ENCODE measurements at places on chromosomes 3 and 15. TPM values are rescaled to one million over a fixed set of nuclear protein-coding genes. Genes with fewer than 3 reads are reported as not detected.
A peak's percentile ranks its signal among the peaks of the same experiment; 100 is the strongest.

The LINS1 gene
- total RNA-seq, result 7.2 TPM

The NTRK3 gene
- total RNA-seq, result not detected

The RBP2 gene
- total RNA-seq, result not detected

The RFX7 gene
- 17.8 TPM for total RNA-seq

The ZNF860 gene
- 1.5 TPM for total RNA-seq

The ABCC5 gene
- 23.8 TPM for total RNA-seq

The LCMT2 gene
- total RNA-seq, result 7.4 TPM

The BCHE gene
- 1.6 TPM for total RNA-seq

The ADGRG7 gene
- total RNA-seq, result not detected

The ALG1L2 gene
- total RNA-seq, result not detected

The CEMIP gene
- 146 TPM for total RNA-seq

- no peak overlapping the region for H3K27ac ChIP-seq
- peaks cover 8% of the 10 kb centered on the region for H3K4me1 ChIP-seq
- no peaks in the 10 kb centered on the region for H3K27me3 ChIP-seq
- DNase-seq, result no peak
These were observed 197.2 kb upstream of the RBMS3 start for GRCh38 chr3:29083676-29084075.

DNA sequence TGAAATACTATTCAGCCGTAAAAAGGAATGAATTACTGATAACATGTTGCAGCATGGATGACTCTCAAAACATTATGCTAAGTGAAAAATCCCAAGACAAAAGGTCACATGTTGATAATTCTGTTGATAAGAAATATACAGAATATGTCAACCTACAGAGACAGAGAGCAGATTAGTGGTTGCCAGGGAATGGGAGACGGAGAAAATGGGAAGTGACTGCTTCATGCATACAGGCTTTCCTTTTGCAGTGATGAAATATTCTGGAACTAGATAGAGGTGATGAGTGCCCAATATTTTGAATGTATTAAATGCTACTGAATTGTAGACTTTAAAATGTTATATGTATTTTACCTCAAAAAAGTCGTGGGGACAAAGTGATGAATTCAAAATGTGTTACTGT is 56.2 kb downstream of the ABHD2 start:
- DNase-seq, result no peak
- H3K4me1 ChIP-seq, result peaks cover 28% of the 10 kb centered on the region
- no peaks in the 10 kb centered on the region for H3K27me3 ChIP-seq

DNA sequence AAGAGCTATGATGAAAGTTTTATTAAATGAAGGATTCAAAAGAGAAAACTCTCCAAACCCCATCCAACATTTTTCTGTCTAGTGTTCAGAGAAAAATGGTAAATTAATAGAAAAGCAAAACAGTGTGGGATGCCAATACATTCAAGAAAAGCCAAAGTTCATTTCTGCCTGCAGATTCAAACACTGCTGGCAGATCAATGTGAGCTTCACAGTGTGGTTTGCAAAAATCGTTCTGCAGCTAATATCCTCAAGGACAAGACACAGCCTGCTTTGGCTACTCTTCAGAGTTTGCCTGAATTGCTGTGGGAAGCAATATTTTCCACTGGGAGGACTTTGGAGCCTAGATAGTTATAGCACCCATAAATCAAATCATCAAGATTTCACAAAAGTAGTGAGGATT is 619.9 kb upstream of the SUCLG2 start:
- no peaks in the 10 kb centered on the region for H3K36me3 ChIP-seq
- no peaks in the 10 kb centered on the region for H3K4me1 ChIP-seq
- no peak overlapping the region for H3K27ac ChIP-seq
- H3K27me3 ChIP-seq, result no peaks in the 10 kb centered on the region

DNA sequence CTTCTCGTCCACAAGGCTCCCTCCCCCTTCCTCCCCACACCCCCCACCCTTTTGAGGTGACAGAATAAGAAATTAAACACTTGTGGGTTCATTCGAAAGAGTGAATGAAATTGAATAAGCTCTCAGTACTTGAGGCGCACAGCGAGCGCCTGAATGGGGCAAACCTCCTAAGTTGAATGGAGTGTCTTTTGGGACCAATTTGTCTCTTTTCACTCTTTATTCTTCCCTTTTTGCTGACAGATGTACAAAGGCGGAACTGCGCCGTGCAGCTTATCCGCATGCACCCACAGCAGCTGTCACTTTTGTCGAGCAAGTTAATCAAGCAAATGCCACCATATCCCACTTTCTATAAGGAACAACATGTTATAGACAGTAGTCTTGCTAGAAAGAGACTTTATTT is 47.9 kb upstream of the FEZF2 start:
- no peaks in the 10 kb centered on the region for H3K36me3 ChIP-seq
- H3K27me3 ChIP-seq, result peaks cover 20% of the 10 kb centered on the region
- no peak overlapping the region for H3K27ac ChIP-seq

GRCh38 chr15:101615986-101616848 is 36.0 kb downstream of the TM2D3 start:
- H3K27me3 ChIP-seq, result peaks cover 2% of the 10 kb centered on the region
- no peak overlapping the region for H3K27ac ChIP-seq
- peaks cover 35% of the 10 kb centered on the region for H3K4me1 ChIP-seq
- H3K4me3 ChIP-seq, result peak overlapping the region; percentile 43
- DNase-seq, result no peak

DNA sequence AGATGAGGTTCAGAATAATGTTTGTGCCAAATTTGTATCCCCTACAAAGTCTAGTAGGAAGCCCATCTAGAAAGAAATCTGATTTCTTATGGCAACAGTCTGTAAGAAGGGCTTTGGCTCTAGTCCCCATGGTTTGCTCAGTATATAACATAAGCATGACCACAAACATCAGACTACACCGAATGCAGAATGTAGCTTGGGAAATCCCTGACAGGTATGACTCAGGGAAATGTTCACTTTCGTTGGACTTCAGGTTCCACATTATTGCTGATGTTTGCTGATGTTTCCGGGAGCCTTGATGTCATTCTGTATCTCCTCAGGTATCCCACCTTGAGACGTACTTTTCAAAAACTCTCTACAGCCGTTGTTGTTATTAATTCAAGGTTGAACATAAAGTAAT is 304.4 kb upstream of the TGFBR2 start:
- H3K36me3 ChIP-seq, result peaks cover 5% of the 10 kb centered on the region
- H3K4me3 ChIP-seq, result no peak overlapping the region
- DNase-seq, result no peak
- peaks cover 15% of the 10 kb centered on the region for H3K4me1 ChIP-seq

DNA sequence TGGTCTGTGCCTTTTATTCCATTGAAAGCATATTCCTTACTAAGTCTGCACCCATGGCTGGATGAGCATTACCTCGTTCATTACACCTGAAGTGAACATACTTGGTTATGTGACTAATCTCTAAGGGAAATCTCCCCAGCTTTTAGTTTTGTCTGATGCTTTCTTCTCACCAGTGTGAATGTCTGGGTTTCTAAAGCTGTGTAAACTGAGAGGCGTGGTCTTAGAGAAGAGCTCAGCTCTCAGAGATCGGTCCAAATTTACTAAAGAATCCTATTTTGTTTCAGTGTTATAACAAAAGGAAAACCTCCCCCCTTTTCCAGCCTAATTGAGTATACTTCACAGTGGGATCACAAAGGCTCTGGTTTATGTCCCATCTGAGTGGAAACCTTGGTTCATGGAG is 352.3 kb downstream of the PTPRG start:
- H3K27ac ChIP-seq, result no peak overlapping the region
- H3K27me3 ChIP-seq, result no peaks in the 10 kb centered on the region
- H3K4me3 ChIP-seq, result no peak overlapping the region
- H3K4me1 ChIP-seq, result peaks cover 20% of the 10 kb centered on the region
- no peak for DNase-seq

DNA sequence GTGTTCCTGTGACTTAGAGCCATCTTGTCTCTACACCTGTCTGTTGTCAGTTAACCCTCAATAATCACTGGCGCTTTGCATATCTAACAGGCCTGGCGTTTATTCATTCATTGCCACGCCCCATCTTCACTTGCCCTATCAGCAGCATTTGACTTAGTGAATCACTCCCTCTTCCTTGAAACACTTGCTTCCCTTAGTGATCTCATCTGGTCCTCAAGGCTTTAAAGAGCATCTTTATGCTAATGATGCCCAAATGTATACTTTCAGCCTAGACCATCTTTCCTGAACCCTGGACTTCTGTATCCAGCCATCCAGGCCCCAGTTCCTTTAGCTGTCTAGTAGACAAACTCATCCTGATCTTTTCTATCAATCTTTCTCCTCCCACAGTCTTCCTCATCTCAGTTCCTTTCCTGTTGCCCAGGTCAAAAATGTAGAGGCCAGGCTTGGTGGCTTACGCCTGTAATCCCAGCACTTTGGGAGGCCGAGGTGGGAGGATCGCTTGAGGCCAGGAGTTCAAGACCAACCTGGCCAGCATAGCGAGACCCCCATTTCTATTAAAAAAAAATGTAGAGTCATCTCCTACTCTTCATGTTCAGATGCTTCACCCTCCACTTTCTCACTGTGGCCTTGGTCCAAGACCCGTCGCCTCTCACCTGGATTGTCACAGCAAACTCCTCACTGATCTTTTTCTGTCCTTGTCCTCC is 1.4 kb upstream of the IGDCC4 start:
- H3K4me1 ChIP-seq, result peaks cover 26% of the 10 kb centered on the region
- H3K4me3 ChIP-seq, result peak overlapping the region; percentile 9
- H3K27me3 ChIP-seq, result no peaks in the 10 kb centered on the region
- no peak overlapping the region for H3K27ac ChIP-seq
- H3K36me3 ChIP-seq, result peaks cover 1% of the 10 kb centered on the region

DNA sequence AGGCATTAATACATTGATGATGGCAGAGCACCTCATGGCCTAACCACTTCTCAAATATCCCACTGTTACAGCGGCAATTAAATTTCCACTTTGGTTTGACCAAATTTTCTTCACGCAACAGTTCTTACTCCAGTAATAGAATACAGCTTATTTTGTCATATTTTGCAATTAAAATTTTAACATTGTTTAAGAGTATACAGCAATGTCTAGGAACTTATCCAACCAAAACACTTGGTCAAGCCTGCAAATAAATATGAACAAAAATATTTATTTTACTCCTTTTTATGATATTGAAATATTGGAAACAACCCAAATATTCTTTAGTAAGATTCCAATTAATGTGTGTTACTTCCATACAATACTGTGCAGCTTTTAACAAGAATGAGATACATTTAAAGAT is 45.3 kb upstream of the C3orf80 start:
- DNase-seq, result no peak
- no peaks in the 10 kb centered on the region for H3K27me3 ChIP-seq
- no peak overlapping the region for H3K27ac ChIP-seq
- H3K36me3 ChIP-seq, result no peaks in the 10 kb centered on the region
- peaks cover 18% of the 10 kb centered on the region for H3K4me1 ChIP-seq
- no peak overlapping the region for H3K4me3 ChIP-seq

- H3K27ac ChIP-seq, result peak overlapping the region; percentile 75
- H3K36me3 ChIP-seq, result peaks cover 18% of the 10 kb centered on the region
- no peak for DNase-seq
- H3K27me3 ChIP-seq, result no peaks in the 10 kb centered on the region
These were observed 93.9 kb downstream of the PLOD2 start for GRCh38 chr3:146067048-146067447.

- DNase-seq, result no peak
- H3K4me3 ChIP-seq, result no peak overlapping the region
- no peak overlapping the region for H3K27ac ChIP-seq
- H3K27me3 ChIP-seq, result peaks cover 4% of the 10 kb centered on the region
These were observed 59.2 kb downstream of the CACNA2D2 start for GRCh38 chr3:50444213-50444612.

DNA sequence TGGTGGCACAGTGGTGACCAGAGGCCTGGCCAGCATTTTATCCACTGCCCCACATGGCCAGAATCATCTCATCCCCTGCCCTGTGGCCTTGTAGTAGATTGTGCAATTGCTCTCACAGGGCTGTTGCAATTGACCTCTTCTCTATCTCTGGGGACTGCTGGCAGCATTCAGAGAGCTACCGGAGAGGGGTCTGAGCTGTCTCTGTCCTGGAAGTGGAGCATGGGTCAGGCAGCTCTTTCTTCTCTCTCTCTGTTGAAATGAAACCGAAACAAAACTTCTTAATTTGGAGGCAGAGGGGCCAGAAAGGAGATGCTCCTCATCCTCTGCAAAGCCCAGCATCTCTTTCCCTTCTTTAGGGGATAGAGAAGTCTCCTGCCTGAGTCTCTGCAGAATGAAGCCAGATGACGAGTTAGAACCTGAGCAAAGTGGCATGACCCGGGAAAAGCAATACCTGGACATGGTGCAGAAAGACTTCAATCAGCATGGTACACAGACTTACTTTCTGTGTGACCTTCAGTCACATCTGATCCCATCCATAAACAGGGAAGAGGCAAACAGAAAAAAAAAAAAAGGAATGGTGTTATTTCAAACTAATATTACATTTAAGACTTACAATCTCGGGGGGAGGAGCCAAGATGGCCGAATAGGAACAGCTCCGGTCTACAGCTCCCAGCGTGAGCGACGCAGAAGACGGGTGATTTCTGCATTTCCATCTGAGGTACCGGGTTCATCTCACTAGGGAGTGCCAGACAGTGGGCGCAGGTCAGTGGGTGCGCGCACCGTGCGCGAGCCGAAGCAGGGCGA is 144.5 kb upstream of the BCL6 start:
- H3K36me3 ChIP-seq, result no peaks in the 10 kb centered on the region
- H3K4me1 ChIP-seq, result no peaks in the 10 kb centered on the region
- peak overlapping the region; percentile 50 for H3K4me3 ChIP-seq
- H3K27me3 ChIP-seq, result no peaks in the 10 kb centered on the region
- DNase-seq, result no peak

DNA sequence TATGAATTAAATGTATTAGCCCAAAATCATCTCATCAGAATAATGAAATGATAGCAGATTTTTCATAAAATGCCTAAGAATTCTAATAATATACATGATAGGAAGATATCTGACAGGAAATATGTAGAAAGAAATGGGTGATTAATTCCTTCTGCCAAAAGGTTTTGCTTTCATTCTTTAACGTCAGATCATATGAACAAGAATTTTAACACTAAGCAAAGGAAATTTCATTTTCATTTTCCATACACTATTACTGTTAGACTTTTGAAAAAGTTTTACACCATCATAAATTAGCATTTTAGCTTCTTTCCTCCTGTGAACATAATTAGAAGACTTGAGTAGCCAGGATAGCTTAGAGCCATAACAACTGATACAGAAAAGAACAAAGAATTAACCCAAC is 1099.9 kb downstream of the NSUN3 start:
- H3K27me3 ChIP-seq, result no peaks in the 10 kb centered on the region
- peaks cover 10% of the 10 kb centered on the region for H3K4me1 ChIP-seq
- no peaks in the 10 kb centered on the region for H3K36me3 ChIP-seq
- DNase-seq, result no peak
- H3K27ac ChIP-seq, result no peak overlapping the region

- no peak for DNase-seq
- peaks cover 2% of the 10 kb centered on the region for H3K36me3 ChIP-seq
- peaks cover 12% of the 10 kb centered on the region for H3K27me3 ChIP-seq
- H3K4me1 ChIP-seq, result peaks cover 3% of the 10 kb centered on the region
These were observed 76.7 kb downstream of the ADAMTS7 start for GRCh38 chr15:78734451-78735064.
